ENCODE measurements at places on chromosomes 3 and 15.

- DNase-seq: no peak
Measured at GRCh38 chr3:63979093-63979885, 44.0 kb downstream of the PSMD6 start.

- DNase-seq: no peak
Measured at GRCh38 chr3:185929192-185930151, 8.3 kb downstream of the TRA2B start.

DNA sequence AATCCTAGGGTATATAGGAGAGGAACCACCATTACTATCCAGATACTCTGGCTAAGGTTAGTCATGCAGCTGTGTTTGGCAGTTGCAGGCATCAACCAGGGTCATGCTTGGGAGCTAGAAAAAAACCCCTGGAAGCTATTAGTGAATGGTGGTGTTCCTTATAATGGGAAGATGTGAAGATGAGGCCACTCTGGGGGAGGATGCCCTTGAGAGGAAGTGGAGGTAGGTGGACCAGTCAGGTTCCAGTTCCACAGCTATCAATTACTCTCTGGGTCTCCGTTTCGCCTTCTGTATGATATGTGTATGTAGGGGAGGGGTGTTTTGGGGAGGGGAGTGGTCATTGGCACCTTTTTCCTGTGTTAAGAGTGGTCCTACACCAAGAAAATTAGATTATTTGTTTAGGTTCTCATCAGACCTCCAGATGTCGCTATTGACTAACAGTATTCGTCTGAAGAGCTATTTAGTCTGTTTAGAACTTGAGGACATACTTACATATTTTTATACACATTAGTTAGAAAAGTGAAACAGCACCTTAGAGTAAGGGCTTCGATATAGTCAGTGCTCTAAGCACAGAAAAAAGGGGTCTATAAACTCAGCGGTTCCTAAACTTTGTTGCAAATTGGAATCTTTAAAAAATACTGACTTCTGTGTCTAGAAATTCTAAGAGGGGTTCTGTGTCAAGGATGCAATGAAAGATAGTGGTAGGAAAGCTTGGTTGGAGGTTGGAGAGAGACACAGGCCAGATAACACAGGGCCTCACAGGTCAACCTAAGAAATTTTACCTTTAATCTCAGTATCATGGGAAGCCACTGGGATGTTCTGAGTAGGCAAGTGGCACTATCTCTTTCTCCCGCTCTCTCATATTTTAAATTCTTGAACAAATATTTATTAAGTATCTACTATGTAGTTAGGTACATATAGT is 9.1 kb upstream of the HPS3 start:
- peak; percentile 71 for DNase-seq

DNA sequence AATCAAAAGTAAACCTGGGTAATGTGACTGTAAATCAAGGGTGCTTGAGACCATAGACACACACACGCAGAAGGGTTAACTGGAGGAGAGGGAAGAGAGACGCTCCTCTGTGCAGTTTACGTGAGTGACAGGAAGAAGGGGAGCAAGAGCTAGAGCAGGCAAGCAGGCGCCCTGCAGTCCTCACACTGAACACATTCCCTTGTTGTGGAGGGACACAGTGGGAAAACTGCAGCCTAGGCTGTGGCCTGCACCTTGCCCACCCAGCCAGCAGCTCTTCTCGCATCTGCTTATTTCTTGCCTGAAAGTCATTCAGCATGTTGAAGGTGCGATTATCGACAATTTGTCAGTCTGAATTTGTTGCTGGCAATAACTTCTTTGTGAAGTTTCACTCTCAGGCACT is 24.2 kb downstream of the SOX2 start:
- DNase-seq: peak; percentile 56

DNA sequence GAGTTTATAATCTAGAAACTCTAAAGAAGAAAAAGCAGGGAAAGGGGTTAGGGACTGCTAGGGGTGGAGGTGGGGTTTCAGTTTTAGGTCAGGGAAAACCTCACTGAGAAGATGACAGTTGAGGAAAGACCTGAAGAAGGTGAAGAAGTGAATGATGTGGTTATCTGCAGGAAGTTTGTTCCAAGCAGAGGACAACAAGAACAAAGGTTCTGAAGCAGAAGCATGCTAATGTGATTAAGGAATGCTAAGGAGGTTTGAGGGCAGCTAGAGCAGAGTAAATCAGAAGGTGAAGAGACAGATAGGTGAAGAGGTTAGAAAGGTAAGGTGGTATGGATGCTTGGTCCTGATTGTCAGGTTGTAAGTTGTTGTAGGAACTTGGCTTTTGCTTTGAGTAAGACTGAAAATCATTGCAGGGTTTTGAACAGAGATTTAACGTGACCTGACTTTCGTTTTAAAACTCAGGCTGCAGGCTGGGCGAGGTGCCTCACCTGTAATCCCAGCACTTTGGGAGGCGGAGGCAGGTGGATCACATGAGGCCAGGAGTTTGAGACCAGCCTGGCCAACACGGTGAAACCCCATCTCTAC is 8.6 kb downstream of the OXSR1 start:
- DNase-seq: no peak

DNA sequence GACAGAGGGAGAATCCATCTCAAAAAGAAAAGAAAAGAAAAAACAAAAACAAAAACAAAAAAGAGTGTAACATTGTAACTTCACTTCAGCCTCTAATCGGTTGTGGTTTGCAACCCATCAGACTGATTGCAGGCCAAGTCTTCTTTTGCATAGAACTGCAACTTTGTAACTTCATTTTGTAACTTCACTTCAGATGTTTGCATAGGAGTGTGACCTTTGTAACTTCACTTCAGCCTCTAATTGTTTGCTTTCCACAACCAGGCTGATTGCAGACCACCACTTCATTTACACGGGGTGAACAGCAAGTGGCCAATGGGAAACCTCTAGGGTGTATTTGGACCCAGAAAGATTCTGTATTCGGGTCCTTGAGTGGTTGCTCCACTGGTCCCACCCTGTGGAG is 79.1 kb upstream of the CHMP2B start:
- DNase-seq: no peak

GRCh38 chr15:55552926-55553325 is 35.2 kb downstream of the PYGO1 start:
- no peak for DNase-seq

GRCh38 chr3:155771126-155771525 is 26.3 kb upstream of the PLCH1 start:
- DNase-seq: no peak

DNA sequence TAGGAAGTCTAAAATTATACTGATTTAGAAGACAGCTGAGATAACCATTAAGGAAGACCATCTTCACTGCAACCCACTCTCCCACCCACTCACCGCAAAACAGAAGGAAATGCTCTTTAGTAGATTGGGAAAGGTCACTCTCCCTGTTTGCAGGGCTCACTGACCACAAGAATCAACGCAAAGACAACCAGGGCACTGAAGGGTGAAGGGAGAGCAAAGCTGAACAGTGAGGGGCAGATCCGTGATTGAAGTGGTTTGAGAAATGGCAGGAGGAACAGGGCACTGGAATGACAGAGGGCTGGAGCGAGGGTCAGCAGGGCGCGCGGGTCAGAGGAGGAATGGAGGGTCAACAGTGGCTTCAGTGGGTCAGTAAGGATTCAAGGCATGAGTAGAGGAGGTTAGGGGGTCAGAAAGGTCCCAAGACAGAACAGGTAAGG is 520 bp downstream of the MESD start:
- DNase-seq: no peak

Measured in NCI-H510A treated with DMSO at 0.1 percent for 48 hours (cell line).